ENCODE measurements at places on chromosomes 4 and X. TPM values are rescaled to one million over a fixed set of nuclear protein-coding genes. Genes with fewer than 3 reads are reported as not detected.

The CDKL2 gene
- 2.0 TPM for total RNA-seq

The SPANXC gene
- not detected for total RNA-seq

The STPG2 gene
- total RNA-seq = not detected

The DCAF8L2 gene
- not detected for total RNA-seq

DNA sequence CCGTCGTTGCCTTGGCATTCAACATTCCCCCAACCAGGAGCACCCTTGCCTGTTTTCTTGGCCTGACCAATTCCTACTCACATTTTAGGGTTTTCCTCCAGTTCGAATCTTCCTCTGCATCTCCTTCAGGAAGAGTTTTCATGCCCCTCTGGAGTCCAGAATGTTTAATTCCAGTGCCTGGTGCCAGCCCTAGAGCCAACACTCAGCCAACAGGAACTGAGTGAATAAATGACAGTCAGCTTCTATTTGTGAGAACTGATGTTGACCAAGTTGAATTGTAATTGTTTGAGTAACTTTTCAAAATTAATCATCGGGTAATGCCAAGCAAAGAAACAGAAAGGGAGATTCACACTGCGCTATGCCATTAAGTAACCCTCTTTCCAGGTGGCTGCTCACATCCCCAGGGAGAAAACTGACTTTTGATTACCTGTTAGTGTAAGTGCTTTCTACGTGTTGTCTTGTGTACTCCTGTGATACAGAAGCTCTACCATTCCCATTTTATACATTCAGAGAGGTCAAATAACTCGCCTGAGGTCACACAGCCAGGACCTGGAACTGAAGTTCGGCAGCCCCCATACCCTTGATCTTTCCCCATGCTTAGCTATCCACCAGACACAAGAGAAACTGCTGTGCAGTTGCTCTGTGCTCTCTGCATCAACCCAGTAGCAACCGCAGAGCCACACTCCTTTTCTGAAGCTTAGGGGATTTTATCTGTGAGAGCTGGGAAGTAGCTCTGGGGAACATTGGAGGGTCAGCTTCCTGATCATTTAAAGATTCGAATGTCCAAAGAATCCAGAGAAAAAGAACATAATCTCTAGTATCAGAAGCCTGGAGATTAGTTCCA lies 19.0 kb upstream of the SLC2A9 start:
- DNase-seq = no peak

GRCh38 chrX:2789569-2789968 lies 37.7 kb downstream of the XG start:
- no peak for DNase-seq

- DNase-seq = no peak
Measured at GRCh38 chr4:16608123-16608522, 290.3 kb downstream of the LDB2 start.

DNA sequence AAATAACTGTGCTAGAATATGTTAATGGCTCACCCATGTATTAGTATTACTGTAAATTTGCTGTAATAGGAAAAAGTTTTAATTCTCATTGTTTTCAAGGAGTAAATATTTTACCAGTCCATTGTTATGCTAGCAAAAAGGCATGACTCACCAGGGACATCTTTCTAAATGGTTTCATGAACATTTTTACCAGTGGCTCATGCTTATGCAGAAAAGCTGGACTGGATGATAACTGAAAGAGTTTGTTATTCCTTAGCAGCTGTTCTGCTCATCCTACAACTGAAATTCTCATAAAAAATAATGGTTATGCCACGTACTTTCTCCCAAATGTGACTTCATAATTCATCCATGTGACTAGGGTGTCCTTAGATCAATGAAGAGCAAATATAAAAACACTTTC lies 111.9 kb upstream of the PCDH18 start:
- DNase-seq = no peak

DNA sequence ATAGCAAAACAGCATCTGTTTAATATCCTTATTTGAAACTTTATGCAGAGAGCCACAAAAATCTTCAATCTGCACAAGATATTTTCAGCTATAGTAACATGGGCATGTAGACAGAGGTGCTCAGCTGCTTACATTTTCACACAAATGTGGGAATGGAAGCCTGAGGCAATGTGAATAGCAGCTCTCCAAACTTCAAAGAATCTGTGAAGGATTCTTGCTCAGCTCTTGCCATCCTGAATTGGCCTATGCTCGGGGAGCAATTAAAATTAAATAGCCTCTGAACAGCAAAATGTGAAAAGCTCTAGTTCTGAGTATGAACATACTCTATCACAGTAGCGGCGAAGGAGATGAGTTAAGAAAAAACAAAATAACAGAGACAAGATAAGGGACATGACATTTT lies 1523.8 kb downstream of the PCDH7 start:
- DNase-seq = no peak

DNA sequence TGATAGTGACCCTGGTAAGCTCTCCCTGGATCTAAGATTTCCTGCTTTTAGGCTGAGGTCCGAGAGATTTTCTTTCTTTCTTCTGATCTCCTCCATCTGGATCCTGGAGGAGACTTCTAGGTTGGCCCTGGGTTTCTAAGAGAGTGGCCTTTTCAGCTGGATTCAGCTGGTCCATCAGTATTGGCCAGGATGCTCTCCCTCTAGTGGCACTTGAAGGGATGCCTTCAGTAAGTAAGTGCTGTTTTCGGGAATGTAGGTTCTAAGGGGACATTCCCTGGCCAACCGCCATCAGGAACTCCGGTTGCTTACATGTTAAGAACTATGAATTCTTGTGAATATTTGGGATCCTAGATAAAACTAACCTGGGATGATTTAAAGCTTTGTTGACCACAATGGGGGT lies 56.9 kb downstream of the SERTM2 start:
- no peak for DNase-seq

- no peak for DNase-seq
Measured at GRCh38 chrX:126141014-126141413, 25.1 kb downstream of the DCAF12L2 start.

DNA sequence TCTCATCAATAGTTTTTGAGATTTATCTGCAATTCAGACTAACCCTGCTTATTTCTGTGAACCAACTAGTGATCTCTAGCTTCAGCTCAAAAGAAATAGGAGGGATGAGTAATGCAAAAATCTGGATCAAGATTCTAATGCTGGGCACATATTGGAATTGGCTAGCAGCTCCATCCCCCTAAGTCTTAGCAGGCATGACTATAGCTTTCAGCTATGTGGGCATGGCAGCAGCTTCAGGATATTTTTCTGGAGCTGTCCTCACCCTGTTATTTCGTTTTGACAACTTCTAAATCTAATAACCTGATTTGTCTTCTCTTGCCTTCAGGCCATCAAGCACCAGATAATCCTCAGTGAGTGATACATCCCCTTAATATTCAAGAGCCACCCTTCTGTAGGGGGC lies 50.8 kb upstream of the GNPDA2 start:
- no peak for DNase-seq

All from colonic mucosa (tissue), 4 donors.